ENCODE measurements at places on chromosomes 2 and 18.

GRCh38 chr2:61814539-61815160, 39.2 kb downstream of the FAM161A start:
- no peak for DNase-seq

- DNase-seq: no peak
Measured at GRCh38 chr18:74818516-74819175, 221.0 kb downstream of the ZNF407 start.

DNA sequence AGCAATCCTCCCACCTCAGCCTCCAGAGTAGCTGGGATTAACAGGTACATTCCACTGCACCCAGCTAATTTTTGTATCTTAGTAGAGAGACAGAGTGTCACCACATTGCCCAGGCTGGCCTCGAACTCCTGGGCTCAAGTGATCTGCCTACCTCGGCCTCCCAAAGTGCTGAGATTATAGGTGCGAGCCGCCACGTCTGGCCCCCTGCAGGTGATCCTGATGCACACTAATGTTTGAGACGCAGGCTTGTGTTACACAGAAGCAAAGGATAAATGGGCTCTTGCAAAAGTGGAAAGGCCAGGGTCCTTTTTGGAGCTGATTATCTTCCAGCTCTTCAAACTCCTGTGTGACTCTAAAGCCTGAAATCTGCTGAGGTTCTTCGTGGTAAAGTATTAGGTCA, 84.2 kb downstream of the TGFA start:
- DNase-seq: no peak

GRCh38 chr2:188713961-188714360, 260.2 kb upstream of the COL3A1 start:
- DNase-seq: no peak

DNA sequence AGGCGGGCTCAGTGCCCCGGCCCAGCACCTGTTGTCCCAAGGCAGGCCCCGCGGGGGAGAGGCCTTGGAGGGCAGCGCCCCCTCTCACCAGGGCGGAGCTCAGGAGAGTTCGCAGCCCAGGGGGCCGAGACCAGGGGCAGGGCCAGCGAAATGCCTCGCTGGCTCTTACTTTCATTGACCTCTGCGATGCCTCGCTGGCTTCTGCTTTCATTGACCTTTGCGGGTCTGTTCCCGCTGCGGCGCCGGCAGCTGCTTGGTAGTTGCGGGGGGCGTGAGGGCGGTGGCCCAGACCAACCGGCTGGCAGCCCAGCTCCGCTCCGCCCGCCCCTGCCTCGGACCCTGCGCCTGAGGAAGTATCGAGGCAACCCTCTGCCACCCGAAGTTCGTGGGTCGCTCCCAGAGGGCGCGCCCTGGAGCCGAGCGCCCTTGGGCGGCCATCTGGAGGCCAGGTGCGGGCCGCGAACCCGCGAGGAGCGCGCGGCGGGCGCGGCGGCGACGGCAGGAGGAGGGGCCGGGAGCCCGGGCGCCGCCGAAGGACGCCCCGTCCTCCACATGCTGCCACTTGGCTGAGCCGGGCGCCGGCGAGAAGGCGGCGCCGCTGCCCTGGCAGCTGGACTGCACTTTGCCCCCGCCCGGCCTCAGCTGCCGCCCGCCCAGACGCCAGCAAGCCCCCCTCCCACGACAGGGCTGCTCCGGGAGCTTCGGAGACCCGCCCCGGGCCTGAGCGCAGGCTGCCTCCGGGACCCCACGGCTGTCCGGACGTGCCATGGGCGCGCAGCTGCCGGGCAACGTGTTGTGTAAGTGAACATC, 118.0 kb upstream of the MSTN start:
- peak; percentile 21 for DNase-seq

GRCh38 chr2:197673606-197674005, 1.8 kb downstream of the RFTN2 start:
- no peak for DNase-seq

DNA sequence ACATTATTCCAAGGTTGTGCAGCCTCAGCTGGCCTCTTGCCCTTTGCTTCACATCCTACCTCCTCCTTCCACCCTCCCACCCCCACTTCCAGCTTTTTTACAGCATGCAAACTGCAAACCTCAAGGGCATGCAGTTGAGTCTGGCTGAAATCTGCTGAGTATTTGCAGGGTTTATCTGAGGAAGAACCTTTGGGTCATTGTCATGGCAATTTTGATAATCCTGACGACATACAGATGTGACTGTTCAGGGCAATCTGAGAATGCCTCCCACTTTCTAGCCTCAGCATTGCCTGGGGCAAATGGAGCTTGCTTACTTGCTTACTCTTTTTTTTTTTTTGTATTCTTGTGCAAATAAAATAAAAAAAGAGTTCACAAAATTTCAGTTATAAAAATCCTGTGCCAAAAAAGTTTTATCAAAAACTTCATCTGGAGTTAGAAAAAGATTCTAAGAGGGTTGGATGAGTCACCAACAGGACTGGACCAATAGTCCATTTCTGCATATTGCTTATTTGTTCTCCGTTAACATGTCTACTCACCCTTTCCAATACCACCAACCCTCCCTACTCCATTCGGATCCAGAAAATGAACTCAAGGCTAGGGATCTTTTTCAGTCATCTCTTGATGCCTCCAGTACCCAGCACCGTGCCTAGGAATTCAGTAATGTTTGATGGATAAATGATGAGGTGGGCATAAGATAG, 23.6 kb upstream of the LHCGR start:
- no peak for DNase-seq

DNA sequence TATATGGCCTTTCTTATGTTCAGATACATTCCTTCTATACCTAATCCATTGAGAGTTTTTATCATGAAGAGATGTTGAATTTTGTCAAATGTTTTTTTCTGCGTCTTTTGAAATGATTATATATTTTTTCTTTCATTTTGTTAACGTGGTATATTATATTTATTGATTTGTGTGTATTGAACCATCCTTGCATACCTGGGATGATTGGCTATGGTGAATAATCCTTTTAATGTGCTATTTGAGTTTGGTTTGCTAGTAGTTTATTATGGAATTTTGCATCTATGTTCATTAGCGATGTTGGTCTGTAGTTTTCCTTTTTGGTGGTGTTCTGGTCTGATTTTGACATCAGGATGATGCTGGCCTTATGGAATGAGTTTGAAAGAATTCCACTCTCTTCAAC, 11.8 kb downstream of the IL36G start:
- no peak for DNase-seq

- no peak for DNase-seq
Measured at GRCh38 chr2:19577723-19578122, 219.3 kb upstream of the OSR1 start.

GRCh38 chr18:48842259-48843061, 108.3 kb downstream of the SMAD7 start:
- DNase-seq: peak; percentile 57

GRCh38 chr2:20428717-20429490, 18.0 kb upstream of the RHOB start:
- no peak for DNase-seq

GRCh38 chr18:22485808-22486244, 68.1 kb upstream of the CTAGE1 start:
- no peak for DNase-seq

DNA sequence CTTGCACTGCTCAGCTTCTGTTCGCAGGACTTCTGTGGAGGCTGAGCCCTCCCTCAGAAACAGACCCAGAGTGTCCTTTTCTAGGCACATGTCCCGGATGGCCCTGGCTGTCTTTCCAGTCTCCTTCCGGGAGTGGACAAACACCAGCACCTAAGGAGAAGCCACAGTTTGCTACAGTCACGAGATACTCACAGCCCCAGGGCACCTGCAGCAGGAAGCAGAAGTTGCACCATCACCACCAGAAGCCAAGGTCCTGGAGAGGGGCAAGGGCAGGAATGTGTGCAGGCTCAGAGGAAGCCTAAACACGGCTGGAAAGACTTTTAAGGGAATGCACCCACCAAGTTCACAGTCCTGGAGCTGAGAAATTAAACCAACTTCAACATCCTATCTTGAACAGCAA, 13.6 kb downstream of the SNRNP200 start:
- no peak for DNase-seq

- DNase-seq: no peak
Measured at GRCh38 chr2:168433527-168433926, 22.5 kb upstream of the CERS6 start.

DNA sequence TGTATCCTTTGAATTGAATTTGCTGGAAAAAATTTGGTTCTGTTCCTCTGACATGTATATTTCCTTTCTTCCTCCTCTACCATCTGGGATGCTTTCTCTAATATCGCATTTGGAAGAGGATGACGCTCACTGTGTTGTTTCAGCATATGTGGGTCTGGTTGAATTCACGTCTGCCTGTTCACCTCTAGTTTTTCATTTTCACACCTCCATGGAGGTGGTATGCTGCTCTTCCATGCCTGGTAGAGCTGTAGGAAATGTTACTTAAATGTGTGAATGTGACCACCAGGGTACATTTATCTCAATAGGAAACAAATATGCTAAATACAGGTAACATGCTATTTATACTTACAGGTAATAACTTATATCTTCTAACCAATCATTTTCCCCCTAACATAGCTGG, 44.5 kb downstream of the TSHZ1 start:
- no peak for DNase-seq

DNA sequence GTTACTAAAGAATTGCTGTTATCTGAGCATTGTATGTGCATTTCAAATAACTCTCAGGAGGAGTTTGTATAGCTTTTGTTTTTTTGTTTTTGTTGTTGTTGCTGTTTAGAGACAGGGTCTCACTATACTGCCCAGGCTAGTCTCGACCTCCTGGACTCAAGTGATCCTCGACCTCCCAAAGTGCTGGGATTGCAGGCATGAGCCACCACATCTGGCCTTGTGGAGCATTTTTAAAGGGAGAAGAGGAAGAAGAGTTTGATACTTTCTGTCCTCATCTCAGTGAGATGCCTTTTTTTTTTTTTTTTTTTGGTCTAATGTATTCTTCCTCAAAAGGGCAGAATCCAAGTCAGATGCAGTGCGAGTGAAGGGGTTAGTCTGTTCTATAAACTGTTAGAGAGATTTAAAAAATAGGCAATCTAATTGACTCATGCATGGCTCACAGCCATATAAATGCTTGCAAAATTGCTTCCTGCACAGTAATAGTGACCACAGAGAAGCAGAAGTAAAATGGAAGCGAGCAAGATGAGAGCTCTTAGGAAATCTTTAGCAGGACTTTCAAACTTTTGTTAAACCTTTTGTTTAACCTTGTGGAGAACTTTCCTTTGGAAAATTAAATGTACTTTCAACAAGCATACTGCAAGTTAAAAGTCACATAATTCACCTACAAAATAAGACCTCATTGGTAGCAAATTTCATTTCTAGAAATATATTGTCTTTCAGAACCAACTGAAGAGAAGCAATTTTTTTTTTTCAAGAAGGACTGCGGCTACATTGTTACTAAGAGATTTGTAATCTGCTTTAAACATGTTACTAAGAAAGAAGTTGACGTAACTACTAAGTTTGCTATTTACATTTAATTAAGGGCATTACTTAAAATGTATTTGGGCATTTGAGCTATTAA, 52.3 kb upstream of the ROCK1 start:
- peak; percentile 20 for DNase-seq

DNA sequence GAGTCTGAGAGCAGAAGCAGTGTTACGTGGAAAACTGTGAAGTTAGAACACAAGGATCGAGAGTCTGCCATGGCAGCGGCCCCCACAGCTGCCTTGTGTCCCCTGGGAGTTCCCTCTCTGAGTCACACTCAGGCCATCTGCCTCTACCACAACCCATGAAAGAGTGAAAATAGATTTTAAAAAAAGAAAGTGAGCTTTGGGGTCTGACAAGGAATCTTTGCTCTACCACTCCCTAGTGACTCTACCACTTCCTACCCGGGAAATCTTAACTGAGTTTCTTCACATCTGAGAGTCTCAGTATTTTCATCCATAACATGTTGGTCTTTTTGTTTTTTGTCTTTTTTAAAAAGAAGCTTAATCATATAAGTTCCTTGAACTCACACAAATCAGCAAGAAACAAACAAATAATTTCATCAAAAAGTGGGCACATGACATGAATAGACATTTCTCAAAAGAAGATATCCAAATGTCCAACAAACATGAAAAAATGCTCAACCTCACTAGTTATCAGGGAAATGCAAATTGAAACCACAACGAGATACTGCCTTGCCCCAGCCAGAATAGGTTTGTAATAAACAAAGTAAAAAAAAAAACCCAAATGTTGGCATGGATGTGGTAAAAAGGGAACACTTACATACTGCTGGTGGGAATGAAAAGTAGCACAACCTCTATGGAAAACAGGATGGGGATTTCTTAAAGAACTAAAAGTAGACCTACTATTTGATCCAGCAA, 2.4 kb upstream of the MSGN1 start:
- peak; percentile 51 for DNase-seq

DNA sequence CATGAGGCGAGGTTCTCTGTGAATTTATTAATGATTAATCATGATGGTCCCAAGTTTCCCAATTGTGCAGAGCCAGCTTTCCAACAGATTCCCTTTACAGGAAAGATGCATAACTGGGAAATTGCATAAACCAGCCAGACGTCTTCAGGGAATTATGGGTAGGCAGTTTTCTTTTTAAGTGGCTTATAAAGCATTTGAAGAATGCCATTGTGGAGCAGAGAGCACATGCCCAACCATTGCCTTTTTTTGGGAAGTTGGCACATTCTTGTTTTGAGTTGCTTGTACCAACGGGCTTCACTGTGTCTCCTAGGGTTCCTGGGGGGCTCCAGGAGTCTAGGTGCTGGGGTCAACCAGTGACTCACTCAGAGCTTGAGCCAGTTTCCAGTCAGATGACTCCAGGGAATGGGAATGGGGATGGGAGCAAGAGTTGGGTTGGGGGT, 231.7 kb upstream of the FOSL2 start:
- DNase-seq: no peak

- peak; percentile 42 for DNase-seq
Measured at GRCh38 chr2:240586919-240587800, 626 bp downstream of the CAPN10 start.

DNA sequence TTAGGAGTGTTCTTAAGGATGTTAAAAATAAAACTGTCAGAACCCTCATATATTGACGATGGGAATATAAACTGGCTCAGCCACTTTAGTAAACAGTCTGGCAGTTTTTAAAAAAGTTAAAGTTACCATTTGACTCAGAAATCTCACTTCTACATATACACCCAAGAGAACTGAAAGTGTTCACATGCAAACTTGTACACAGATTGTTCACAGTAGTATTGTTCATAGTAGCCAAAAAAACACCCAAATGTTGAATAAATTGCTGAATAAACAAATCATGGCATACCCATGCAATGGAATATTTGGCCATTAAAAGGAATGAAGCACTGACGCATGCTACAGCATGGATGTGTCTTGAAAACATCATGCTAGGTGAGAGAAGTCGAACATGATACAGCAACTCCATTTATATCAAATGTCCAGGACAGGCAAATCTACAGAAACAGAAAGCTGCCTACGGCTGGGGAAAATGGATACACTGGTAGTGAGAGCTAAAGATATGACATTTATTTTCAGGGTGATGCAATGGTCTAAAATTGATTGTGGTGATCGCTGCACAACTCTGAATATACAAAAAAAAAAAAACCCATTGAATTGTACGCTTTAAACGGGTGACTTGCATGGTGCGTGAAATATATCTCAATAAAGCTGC, 10.1 kb downstream of the RPL31 start:
- DNase-seq: no peak

- peak; percentile 12 for DNase-seq
Measured at GRCh38 chr18:47772374-47773248, 157.8 kb downstream of the SMAD2 start.

GRCh38 chr2:223856584-223856983, 19.2 kb upstream of the AP1S3 start:
- no peak for DNase-seq

- DNase-seq: no peak
Measured at GRCh38 chr2:27071990-27072830, 756 bp upstream of the OST4 start.

All from CD4-positive, alpha-beta T cell treated with Interferon gamma for 1 hour (primary cell).